ENCODE measurements at places on chromosomes 2 and 18. TPM values are rescaled to one million over a fixed set of nuclear protein-coding genes. Genes with fewer than 3 reads are reported as not detected.

DNA sequence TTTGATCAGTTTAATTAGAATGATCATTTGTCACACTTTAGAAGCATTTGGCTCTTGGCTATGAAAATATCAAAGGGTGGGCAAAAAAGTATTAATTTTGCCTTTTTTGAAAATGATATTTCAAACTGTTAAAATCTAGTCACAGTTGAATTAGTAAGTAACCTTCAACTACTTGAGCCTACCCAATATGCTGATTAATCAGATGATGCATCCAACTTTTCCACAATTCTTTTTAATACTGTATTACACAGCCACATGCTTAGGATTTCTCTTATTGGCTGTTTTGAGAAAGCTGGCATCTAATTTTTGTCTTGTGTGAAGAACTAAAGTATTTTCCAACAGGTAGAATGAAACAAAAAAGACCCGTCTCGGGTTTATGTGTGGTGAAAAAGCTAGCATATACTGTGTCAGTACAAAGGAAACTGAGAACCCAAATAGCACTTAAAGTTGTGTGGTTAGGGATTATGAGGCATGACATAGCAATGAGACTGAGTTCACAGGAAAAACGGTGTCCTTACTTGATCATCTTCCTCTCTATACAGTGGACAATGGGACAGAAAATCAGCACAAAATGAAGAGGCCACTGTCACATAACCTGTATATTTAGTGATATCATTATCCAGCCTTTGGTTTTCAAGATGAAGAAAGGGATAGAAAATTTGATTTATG, 11.7 kb downstream of the OSBPL6 start:
- peak; percentile 77 for DNase-seq

GRCh38 chr2:159209341-159210306, 76.9 kb downstream of the WDSUB1 start:
- DNase-seq, result no peak

DNA sequence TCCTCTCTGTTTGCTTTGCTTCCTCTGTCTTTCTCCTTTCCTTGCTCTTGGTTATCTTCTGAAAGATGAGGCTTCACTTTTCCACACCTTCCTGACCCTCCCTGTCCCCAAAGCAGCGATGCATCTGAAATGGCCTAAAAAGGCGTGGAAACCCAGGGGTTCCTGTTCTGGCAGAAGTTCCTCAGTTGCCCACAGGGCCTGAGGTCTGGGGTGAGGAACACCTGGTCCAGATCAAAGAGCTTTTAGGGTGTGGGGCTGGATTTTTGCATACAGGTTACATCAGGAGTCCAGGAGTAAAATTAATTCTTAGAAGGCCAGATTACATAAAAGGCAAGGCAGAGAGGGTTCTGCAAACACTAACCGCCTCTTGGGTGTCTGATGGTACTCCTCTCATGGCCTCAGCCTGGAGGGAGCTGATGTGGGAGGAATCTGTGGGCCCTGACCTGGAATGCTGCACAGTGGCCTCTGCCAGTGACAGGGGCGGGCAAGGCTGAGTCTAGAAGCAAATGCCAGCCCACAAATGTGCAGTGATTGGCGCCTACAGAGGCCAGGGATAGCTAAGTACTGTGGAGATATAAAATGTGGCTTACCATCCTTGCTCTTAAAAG, 41.8 kb downstream of the INPP4A start:
- DNase-seq, result no peak

- DNase-seq, result no peak
Observed at GRCh38 chr2:168424112-168424951, 31.7 kb upstream of the CERS6 start.

DNA sequence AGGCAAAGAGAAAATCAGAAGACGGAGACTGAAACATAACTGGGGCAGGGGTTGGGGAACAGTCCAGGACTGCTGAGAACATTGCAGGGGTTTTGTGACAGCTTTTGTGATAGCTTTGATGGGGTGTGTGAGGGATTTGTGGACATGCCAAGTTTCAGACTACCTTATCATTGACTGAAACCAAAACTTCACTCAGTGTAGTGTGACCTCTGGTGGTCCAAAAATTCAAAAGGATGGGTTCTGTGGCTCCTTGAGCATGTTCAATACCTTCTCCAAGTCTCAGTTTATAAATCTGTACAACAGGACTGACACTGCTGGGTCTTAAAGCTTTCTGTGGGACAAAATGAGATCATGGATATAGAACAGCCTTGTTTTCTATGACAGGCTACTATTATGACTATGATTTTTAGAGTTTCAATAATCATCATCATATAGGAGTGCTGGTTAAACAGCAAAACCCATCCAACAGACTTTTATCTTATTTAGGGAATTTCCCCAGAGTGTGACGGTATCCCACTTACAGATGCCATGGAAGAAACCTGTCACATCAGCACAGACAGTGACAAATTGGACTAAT, 259.2 kb upstream of the SLC14A2 start:
- DNase-seq, result no peak

- no peak for DNase-seq
Observed at GRCh38 chr2:101828257-101828656, 130.8 kb downstream of the MAP4K4 start.

GRCh38 chr2:157329524-157329923, 3.9 kb upstream of the ERMN start:
- no peak for DNase-seq

- DNase-seq, result no peak
Observed at GRCh38 chr2:197310987-197311420, 424 bp upstream of the ANKRD44 start.

GRCh38 chr2:10303181-10303693, 533 bp downstream of the HPCAL1 start:
- no peak for DNase-seq

GRCh38 chr18:11367351-11367750, 218.0 kb upstream of the PIEZO2 start:
- DNase-seq, result no peak

DNA sequence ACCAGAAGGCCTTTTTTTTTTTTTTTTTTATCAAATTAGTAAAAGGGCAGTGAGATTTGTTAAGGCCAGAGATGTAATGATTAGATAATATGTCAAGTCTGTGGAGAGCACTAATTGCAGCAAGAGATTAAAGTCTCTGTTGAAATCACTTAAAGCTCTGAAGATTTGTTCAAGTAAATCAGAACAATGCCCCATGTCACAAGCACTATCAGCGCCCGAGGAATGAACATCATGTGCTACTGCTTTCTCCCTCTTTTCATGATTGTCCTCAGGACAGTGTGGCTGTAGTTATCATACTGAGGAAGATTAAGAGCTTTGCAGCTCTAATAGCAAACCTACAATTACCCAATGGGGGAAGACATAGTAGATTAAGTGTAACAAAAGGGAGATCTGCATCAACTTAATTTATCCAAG, 71.1 kb downstream of the TDRD15 start:
- DNase-seq, result no peak

- no peak for DNase-seq
Observed at GRCh38 chr2:69092857-69093256, 79.9 kb downstream of the ANTXR1 start.

GRCh38 chr2:145040433-145040832, 520.5 kb upstream of the ZEB2 start:
- DNase-seq, result no peak

GRCh38 chr18:76306685-76307292, 188.3 kb downstream of the ZNF516 start:
- no peak for DNase-seq

DNA sequence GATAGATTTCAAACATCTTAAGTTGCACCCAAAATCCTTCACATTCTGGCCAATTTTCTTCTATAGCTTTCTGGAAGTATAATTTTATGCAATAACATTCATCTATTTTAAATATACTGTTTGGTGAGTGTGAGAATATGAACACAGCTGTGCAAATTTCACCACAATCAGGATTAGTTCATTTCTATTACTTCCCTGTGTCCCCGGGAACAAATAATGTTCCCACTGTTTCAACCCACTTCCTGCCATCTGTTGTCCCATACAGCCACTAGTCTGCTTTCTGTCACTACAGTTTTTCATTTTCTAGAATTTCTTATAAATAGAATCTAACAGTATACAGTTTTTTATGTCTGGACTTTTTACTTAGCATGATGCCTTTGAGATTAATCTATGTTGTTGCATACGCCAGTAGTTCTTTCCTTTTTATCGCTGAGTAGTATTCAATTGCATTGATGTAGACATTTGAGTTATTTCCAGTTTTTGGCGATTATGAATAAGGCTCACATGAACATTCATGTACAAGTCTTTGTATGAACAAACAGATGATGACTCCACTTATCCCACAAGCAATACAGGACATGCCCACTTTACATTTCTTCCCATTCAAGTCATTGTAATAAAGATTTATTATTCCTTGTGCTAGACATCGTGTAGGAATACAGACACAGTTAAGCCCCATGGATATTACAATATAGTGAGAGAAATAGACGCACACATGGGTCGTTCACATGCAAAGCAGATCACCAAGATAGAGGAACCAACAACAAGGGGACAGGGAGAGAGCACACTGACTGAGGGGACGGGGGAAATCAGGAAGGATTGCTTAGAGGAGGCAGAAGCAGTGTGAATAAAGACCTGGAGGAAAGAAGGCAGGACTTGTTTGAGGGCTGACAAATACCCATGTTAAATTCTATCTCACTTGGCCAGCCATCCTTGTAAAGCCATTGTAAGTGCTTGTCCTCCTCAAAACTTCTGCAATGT, 72.9 kb upstream of the PAX8 start:
- DNase-seq, result peak; percentile 21

DNA sequence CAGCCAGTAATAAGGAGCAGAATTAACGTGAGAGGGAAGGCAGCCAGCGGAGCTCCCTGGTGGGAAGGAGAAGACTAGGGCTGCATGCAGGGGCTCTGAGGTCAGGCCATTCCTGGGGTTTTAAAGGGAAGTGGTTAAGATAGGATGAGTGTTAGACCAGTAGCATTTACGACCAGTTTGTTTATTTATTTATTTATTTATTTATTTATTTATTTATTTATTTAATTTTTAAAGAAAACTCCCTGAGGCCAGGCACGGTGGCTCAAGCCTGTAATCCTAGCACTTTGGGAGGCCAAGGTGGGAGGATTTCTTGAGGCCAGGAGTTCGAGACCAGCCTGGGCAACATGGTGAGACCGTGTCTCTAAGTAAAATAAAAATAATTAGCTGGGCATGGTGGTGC, 152.8 kb downstream of the FHOD3 start:
- no peak for DNase-seq

- DNase-seq, result no peak
Observed at GRCh38 chr2:161972866-161973265, 101.1 kb downstream of the DPP4 start.

DNA sequence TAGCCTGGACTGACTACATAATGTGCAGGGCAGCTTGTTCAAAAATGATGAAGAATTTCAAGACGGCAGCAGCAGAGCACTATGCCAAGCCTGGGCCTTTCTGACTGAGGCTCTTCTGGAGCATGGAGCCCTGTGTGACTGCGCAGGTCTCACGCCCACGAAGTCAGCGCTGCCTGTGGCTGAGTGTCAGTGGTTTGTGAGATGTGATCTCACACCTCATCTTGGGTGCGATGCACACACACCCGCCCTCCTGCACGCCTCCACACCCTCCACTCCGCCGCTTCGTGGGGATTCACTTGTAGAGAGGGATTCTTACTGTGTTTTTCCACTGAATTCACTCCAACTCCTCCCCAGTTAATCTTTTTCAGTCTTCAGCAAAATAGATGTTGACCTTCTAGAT, 103.9 kb downstream of the VIT start:
- DNase-seq, result no peak

GRCh38 chr2:227082286-227082685, 81.7 kb downstream of the COL4A4 start:
- no peak for DNase-seq

DNA sequence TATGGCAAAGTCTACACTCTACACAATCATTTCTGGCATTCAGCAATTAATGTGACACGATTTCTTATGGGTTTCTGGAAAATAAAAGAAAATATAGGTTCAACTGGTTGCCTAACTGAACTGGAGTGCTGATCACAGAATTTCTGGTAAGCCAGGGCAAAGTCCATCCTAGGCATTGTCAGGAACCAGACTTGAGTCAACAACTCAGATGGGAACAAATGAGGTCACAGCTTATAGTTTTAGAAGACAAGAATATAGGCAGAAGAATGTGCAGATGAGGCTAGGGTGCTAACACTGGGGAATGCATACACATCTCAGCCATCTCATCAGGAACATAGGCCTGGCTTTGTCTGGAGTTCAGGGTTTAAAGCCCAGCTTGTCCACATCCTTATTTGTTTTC, 317.2 kb upstream of the ID2 start:
- no peak for DNase-seq

- no peak for DNase-seq
Observed at GRCh38 chr2:198913394-198914152, 544.2 kb downstream of the SATB2 start.

- DNase-seq, result peak; percentile 9
Observed at GRCh38 chr2:227154986-227155774, 8.8 kb downstream of the COL4A4 start.

GRCh38 chr2:98501223-98501622, 56.6 kb downstream of the INPP4A start:
- DNase-seq, result no peak

DNA sequence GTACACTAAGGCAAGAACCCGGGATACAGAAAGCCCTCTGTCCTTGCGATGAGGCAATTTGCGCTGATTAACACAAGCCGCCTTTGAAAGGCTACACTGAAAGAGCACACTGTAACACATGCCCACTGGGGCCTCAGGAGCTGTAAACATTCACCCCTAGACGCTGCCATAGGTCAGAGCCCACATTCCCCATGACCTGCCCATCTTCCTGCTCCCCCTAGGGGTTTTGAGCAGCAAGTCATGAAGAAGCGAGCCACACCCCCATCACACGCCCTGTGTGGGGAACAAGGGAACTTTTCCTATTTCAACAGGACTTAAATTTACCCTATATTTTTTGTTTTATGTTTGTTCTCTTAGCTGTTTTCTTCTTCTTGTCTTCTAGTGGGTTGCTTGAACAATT, 47.8 kb upstream of the SLC4A10 start:
- peak; percentile 44 for DNase-seq

DNA sequence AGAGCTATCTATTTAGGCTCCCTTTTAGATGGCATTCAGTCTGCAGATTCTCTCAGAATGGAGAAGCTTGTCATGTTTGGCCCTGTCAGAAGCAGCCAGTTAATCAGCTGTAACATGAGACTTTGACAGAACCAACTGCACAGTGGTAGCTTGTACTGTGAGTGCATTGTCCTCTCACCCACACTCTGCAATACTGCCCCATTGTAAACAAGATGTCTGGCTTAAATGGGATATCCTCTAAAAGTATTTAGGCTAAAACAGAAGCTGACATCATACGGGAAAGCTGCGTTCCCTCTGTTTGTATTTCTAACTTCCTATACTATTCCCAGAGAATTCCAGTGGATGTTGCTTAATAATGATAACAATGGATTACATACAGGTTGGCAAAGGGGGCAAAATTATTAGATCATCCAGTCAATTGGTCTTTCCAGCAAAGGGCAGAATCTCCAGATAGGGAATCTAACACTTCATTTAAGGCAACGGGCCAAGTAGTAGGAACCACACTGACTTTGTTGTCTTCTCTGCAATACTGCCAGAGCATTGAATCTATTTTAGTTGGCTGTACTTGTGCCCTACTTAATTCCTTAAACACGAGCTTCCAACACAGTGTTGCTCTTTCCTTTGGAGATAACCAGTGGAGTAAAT, 15.4 kb upstream of the STAT4 start:
- DNase-seq, result peak; percentile 76

The TMEM247 gene
- not detected for total RNA-seq

The EFEMP1 gene
- 3.7 TPM for total RNA-seq

The PJVK gene
- not detected for total RNA-seq

The VAMP5 gene
- 25.7 TPM for total RNA-seq

The HMSD gene
- not detected for total RNA-seq

The MALL gene
- total RNA-seq, result 3.8 TPM

The EMILIN2 gene
- total RNA-seq, result 5.4 TPM

The TRAK2 gene
- total RNA-seq, result 46.0 TPM

The NLRC4 gene
- not detected for total RNA-seq

The R3HDM1 gene
- 13.8 TPM for total RNA-seq

The TRIM43 gene
- total RNA-seq, result not detected
